Fibroblast of mammary gland (primary cell): ENCODE measurements at places on chromosomes 3 and 15.
A peak's percentile ranks its signal among the peaks of the same experiment; 100 is the strongest.

GRCh38 chr3:179083977-179084376 is 12.4 kb upstream of the ZMAT3 start:
- DNase-seq, result no peak

DNA sequence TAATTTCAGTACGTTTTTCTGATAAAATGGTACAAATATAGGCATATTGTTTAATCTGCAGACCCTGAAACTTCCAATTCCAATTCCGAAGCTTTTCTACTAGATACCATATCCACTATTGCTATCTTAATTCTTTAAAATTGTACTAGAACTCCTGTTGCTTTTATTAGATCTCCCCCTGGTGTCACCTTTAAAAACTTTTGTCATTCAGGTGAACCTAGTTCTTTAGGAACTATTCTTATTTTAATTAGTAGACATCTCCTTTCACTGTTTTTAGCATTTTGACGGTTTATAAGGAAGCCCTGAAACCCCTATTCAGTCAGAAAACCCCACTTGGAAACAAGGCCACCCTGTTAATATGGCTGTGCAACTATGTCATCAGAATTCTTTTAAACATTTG is 22.3 kb downstream of the C2CD4B start:
- no peak for DNase-seq

DNA sequence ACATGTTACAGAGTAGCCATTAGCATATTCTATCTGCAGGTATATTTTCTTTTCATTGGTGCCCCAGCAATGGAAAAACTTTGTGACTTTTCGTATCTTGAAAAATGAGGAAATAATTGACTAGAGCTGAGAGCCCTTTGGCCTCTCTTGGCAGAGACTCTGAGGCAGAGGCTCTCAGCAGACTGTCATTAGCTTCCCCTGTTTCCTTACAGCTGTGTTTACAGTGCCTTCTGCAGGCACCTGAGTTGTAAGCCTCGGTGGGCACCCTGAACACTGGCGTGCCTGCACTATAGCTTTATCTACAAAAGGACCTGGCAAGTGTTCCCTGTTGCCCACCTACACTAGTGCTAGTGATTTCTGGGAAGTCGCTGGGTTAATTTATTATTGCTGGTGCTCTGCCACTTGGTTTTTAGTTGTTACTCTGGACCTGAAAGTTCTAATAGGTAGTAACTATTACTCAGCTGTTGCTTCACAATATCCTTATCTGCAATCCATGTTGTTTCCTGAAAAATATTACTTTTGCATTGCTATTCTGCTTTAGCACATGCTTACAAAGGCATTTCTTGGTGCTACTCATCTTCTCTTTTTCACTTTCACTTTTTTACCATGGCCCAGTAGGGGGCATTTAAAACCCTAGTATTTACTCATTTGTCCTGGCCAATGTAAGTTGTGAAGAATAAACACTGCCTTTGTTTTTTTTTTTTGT is 7.8 kb upstream of the GPR171 start:
- peak; percentile 8 for DNase-seq

GRCh38 chr15:77326366-77326765 is 93.5 kb downstream of the PEAK1 start:
- no peak for DNase-seq

GRCh38 chr15:57033715-57034439 is 115.4 kb downstream of the TCF12 start:
- no peak for DNase-seq

GRCh38 chr3:70096376-70097066 is 97.0 kb downstream of the SAMMSON start:
- DNase-seq, result no peak
